Stimulated activated CD8-positive, alpha-beta memory T cell treated with anti-CD3 and anti-CD28 coated beads, Interleukin-2, amount 100 ng/mL, for 48 hours (primary cell): ENCODE measurements at places on chromosomes 7 and 10.

DNA sequence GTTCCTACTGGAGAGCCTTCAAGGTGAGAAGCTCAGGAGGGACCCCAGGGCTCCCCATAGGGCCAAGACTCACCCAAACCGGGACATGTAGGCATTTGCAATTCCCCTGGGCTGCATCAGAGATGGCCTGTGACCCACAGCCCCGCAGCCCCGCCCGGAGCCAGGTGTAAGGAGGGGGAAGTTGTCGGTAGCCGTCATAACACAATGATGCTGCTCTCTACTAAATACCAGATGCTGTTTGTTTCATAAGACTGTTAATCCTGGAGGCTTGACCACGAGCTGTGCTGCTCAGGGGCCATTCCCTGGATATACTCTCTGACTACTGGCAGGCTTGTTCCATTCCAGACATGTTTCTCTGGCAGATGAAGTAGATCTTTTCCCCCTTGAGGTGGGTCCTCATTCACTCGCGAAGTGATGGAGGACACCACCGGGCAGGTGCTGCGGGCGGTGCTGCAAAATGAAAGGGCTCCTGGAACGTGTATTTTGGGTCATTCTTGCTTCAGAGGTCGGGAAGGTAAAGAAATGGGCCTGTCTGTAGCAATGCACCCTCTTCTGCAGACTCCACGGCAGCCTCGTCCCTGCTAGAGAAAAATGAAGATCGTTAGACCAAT is 61.1 kb downstream of the MKI67 start:
- no peak for DNase-seq

DNA sequence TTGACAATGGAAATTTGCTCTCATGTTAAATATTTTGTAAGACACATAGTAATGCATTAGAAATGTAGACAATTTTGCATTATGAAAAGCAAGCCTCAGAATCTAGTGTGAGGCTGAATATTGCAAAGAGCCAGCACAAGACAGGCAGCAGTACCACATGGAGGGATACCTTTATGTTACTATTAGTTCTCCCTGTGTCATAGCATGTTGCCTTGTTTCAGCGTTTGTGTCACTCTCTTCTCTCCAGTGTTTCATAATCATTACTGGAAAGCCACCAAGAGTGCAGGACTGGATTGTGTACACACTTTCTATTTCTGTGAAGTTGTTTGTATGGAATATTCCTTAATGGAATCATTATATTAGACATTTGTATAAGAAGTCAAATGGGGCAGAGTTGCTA is 8.5 kb downstream of the AHR start:
- DNase-seq = no peak

- no peak for DNase-seq
Measured at GRCh38 chr7:47346377-47346914, 235.5 kb downstream of the TNS3 start.

- DNase-seq = no peak
Measured at GRCh38 chr10:75347186-75347585, 54.4 kb downstream of the ZNF503 start.

DNA sequence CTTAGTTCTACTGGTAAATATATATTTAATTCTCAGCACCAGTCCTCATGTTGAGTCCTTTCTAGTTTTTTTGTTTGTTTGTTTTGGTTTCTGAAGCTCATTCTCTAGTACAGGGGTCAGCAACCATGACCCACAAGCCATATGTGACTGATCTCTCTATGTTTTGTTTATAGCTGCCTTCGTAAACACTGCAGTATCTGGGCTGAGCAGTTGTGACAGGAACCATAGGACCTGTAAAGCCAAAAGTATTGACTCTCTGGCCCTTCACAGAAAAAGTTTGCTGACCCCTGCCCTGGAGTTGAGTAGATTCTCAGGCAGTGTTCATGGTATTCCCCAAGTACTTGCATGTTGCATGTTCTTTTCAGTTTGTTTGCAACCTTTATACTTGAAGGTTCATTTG is 20.8 kb downstream of the NET1 start:
- no peak for DNase-seq

GRCh38 chr10:106576534-106576933 is 588.0 kb downstream of the SORCS1 start:
- no peak for DNase-seq

- DNase-seq = no peak
Measured at GRCh38 chr7:78585980-78586379, 787.4 kb downstream of the PHTF2 start.

- DNase-seq = no peak
Measured at GRCh38 chr7:121235201-121235600, 93.6 kb upstream of the WNT16 start.
